ENCODE measurements at places on chromosomes 1 and 21. TPM values are rescaled to one million over a fixed set of nuclear protein-coding genes. Genes with fewer than 3 reads are reported as not detected.

- no peak for DNase-seq
These were observed 135.4 kb downstream of the PROX1 start for GRCh38 chr1:214123061-214123784.

- no peak for DNase-seq
These were observed 75.9 kb downstream of the CAMTA1 start for GRCh38 chr1:6861075-6861724.

GRCh38 chr1:245682638-245683628 is 528.1 kb downstream of the KIF26B start:
- peak; percentile 30 for DNase-seq

DNA sequence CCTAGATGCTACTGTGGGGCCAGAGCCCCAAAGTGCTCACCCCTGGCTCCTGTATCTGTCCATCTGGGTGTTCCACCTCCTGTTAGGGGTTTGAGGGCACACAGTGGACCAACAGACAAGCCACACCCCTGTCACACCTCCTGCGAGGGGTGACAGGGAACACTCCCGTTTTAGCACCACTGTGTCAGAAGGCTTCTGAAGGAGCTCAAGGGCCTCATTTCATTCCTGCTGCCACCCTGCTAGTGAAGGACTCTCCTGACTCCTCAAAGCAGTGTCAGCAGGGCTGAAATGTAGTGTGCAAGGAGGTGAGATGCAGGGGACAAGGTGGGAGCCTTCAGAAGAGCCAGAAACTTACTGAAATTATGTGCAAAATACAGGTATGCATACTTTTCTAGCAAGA is 174.6 kb downstream of the GPATCH2 start:
- DNase-seq: no peak

DNA sequence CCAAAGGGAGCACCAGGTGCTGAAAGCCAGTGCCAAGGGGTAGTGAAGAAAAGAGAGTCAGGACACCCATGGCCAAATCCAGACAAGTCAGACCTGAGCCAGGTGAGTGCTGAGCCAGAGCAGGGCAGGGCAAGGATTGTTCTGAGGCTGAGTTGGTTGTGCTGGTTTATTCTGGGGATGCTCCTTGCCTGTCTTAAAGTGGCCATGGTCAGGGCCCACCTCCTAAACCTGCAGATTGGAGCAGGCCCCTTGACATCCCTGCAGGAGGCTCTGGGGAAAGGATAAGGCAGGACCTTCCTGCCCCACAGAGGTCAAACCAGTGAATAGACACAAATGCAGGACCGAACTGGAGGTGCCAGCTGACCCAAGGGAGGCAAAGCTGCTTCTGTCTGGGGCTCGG is 138.4 kb downstream of the HIVEP3 start:
- no peak for DNase-seq

- no peak for DNase-seq
These were observed 32.8 kb upstream of the IFFO2 start for GRCh38 chr1:18989176-18989799.

DNA sequence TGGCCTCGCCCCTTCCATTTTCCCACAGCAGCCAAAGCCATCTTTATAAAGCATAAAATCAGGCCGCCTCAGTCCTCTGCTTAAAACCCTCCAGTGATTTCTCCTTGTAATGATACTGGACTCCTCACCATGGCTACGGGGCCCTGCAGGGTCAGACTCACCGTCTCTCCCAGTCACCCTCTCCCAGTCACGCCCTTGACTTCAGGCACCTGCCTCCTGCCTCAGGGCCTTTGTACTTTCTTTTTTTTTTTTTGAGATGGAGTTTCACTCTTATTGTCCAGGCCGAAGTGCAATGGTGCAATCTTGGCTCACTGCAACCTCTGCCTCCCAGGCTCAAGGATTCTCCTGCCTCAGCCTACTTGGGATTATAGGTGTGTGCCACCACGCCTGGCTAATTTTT is 47.8 kb downstream of the PIK3CD start:
- no peak for DNase-seq

- no peak for DNase-seq
These were observed 183.6 kb upstream of the UBE2U start for GRCh38 chr1:64019818-64020217.

DNA sequence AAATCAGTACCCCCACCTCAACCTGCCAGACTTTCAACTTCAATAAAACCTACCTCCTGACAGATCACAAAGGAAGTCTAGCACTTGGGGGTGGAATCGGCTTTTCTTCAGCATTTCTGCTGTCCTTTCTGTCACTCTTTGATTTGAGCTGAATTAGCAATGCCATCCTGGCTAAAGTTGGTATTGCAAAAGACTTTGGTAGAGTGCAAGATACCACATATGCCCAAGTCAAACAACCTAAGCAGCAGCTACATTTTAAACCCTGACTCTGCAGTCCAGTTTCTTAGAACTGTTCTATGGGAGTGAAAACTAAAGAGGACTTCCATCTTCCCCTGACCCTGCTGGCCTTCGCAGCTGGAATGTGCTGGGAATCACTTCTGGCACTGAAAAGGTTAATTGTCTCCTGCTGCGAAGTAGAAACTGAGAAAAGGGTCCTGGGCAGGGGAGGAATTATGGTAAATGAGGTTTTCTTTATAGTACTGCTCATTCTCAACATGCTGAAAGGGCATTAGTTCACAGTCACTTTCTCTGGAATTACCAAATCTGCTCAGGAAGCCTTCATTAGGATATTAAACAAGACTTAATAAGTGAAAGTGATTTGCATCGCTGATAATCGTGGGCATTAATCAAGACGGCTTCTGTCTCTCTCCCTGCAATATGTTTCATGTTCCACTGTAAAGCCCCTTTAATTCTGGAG is 126.2 kb upstream of the SMYD2 start:
- DNase-seq: no peak

- no peak for DNase-seq
These were observed 564 bp downstream of the CTPS1 start for GRCh38 chr1:40980068-40980452.

- DNase-seq: no peak
These were observed 363.1 kb upstream of the ADGRL2 start for GRCh38 chr1:81437649-81438048.

GRCh38 chr1:161070761-161071160 is 1.1 kb upstream of the ARHGAP30 start:
- DNase-seq: no peak

DNA sequence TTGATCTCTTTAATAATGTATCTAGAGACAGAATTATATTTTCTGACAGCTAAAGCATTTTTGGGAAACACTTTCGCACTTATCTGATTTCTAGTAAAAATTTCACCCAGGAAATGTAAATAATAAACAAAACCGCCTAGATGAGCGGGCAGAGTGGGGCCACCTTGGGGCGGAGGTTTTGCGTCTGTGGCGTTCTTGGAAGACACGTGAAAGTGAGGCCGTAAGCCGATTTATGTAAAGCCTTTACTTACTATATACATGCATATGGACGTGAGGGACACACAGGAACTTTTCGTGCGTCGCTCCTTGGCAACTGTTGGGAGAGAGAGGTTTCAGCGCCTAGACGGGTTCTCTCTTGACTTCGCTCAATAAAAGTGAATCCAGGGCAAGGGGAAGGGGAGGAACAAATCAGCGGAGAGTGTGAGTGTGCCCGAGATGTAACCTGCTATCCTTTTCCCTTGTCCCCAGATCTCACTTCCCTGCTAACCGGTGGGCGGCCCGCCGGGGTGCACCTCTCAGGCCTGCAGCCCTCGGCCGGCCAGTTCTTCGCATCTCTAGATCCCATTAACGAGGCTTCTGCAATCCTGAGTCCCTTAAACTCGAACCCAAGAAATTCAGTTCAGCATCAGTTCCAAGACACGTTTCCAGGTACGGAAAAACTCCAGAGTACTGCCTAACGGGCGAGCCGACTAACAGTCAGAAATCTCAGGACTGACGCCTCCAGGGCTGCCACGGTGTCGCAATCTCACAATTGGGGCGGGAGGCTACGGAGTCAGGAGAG is 1.7 kb downstream of the HLX start:
- DNase-seq: peak; percentile 81

GRCh38 chr1:72288886-72289285 is 6.5 kb upstream of the NEGR1 start:
- no peak for DNase-seq

GRCh38 chr1:150165622-150166612 is 16.2 kb downstream of the PLEKHO1 start:
- DNase-seq: no peak

DNA sequence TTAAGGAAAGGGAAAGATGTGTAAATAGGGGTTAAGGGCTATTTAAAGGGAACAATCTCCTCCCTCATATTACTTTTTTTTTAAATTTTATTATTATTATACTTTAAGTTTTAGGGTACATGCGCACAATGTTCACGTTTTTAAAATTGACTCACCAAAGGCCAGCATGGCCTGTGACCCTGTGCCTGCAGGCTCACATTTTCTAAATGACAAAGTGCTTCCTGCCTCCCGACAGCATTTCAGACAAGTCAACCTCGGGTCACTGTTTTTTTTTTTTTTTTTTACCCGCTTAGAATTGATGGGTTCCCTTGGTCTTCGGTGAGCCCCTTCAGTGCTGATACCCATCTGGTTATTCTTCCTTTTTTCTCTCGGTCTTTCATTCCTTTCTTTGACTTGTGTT is 70.4 kb upstream of the SCAF4 start:
- no peak for DNase-seq

- no peak for DNase-seq
These were observed 11.9 kb downstream of the MEF2D start for GRCh38 chr1:156488566-156489165.

- DNase-seq: no peak
These were observed 157.8 kb downstream of the SDCCAG8 start for GRCh38 chr1:243413431-243414151.

GRCh38 chr1:39229504-39229903 is 25.0 kb downstream of the MACF1 start:
- DNase-seq: no peak

- DNase-seq: no peak
These were observed 250.5 kb upstream of the PKN2 start for GRCh38 chr1:88433556-88433955.

DNA sequence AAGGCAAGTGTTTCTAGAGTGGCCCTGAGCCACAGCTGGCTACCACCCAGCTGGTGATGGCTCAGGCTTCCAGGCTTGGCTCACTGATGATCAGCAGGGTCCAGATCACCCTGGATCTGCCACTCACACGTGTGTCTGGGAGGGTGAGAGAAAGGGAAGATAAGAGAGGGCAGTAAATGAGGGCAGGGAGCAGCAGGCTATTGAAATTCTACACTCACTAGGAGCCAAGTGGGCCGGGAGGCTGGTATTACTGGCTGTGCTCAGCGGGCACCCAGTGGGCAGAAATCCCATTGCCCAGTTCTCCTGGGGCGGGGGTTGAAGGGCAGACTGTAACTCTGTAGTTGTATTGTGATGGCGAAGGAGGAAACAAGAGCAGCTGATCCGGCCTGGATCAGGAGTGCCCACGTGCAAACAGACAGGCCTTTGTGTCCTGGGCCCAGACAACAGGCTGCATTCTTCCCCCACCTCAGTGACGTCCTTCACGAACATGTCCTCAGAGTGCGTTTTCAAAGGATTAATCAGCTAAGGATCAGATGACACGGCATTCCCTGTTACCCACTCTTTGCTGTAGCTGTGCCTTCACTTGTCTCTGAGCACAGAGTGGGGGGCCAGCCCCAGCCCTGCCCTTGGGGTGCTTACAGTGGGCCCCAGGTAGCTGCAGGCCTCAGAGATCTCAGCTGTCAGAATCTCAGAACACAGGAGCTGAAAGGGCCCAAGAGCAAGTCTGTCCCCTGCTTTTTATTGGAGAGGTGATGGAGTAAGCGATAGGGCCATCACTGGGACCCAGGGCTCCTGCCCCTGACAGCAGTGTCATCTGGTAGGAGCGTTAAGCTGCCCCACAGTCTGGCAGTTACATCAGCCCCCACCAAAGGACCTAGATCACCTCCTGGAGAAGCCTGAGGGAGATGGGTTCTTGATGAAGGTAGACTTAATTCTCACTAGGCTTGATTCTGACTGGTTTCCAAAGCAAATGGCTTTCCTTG is 60.5 kb downstream of the ATP1A1 start:
- peak; percentile 71 for DNase-seq

DNA sequence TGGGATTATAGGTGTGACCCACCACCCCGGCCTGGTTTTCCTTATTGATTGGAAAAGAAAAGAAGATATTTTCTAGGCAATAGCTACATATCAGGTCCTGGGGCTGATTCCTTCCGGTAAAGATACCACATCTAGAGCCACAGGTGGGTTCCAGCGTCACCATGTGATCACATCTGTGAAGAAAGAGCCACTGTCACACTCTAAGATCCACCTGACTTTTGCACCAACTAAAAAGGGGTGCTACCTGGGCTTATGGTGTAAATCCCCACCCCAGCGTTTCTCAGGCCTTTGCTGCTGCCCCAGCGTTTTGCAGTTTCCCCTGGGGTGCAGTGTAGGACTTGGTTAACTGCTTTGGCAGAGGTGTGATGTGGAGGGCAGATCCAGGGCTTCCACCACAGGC is 22.3 kb upstream of the PDE9A start:
- peak; percentile 14 for DNase-seq

- peak; percentile 57 for DNase-seq
These were observed 20.8 kb upstream of the SDC3 start for GRCh38 chr1:30929135-30929889.

GRCh38 chr1:37478451-37478881 is 4.1 kb downstream of the ZC3H12A start:
- no peak for DNase-seq

DNA sequence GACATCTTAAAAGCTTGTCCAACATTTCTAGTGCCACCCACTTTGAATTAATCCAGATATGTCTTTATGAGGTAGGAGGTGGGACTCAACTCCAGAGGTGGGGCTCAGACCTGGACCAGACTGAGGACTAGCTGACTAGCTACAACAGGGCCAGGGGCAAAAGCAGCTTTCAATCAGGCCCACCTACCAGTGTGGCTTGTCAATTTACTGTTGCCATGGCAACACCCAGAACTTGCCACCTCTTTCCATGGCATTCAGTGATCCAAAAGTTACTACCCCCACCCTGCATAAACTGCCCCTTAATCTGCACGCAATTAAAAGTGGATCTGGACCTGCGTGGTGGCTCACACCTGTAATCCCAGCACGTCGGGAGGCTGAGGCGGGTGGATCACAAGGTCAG is 113.2 kb upstream of the KAZN start:
- DNase-seq: no peak

DNA sequence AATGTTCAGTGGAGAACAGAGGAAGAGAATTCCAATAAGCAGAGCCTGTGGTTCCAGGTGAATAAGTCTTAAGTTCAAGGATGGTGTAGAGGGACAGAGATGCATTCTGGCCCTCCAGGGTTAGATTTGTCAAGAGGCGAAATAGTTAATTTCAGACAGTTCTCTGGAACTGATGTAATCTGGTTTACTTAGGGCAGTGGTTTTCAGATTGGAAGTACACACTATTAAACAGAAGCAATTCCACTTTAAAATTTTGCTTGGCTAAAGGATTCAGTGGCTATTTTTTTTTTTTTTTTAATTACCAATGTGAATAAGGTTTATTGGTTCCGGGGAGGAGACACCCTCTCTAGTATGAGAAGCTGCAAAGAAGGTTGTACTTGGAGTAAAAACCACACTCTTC is 25.3 kb upstream of the MYOCOS start:
- DNase-seq: no peak

GRCh38 chr1:84006591-84006990 is 7.7 kb upstream of the TTLL7 start:
- DNase-seq: no peak

Gene FCGR3A
- 48.8 TPM for total RNA-seq

Gene DMRTA2
- not detected for total RNA-seq

Gene RIMKLA
- total RNA-seq: 0.49 TPM

Gene MYOM3
- 0.62 TPM for total RNA-seq

Gene F5
- 1.8 TPM for total RNA-seq

Gene RUNX3
- total RNA-seq: 2.0 TPM

Gene FOXD3
- total RNA-seq: 49.9 TPM

Gene GJA9
- not detected for total RNA-seq

Gene CRYAA
- not detected for total RNA-seq

Gene FOXO6
- total RNA-seq: 1.7 TPM

Gene BRDT
- total RNA-seq: not detected

Gene SPRR4
- total RNA-seq: not detected

Gene AKR7A3
- total RNA-seq: 1.6 TPM

Gene GPR3
- total RNA-seq: 0.71 TPM

Measured in sciatic nerve (tissue), 2 donors.